Activated naive CD8-positive, alpha-beta T cell treated with anti-CD3 and anti-CD28 coated beads for 36 hours (primary cell): ENCODE measurements at places on chromosomes 5 and 9. TPM values are rescaled to one million over a fixed set of nuclear protein-coding genes. Genes with fewer than 3 reads are reported as not detected.

GRCh38 chr5:17277907-17278306, 60.5 kb downstream of the BASP1 start:
- DNase-seq = no peak

- no peak for DNase-seq
These were observed 152.5 kb upstream of the RAI14 start for GRCh38 chr5:34503379-34504253.

MEIKIN gene
- total RNA-seq = not detected

FBN2 gene
- total RNA-seq = not detected

DNA sequence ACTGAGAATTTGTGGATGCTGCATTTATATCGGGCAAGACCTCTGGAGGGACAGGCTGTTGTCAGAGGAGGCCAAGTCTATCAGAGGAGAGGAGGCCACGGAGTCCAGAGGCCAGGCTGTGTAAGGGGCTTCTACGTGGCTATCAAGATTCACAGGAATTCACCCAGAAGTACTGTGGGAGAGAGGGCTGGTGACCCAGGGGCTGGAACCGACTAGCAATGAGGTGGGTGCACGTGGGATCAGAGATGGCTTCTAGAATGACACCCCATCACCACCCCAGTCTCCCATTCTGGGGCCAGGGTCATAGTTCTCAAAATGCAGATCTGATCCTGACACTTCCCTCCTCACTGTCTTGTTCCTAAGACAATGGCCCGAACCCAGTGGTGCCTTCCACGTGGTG, 61.2 kb upstream of the PHYKPL start:
- no peak for DNase-seq

- DNase-seq = no peak
These were observed 7.5 kb downstream of the TDRD7 start for GRCh38 chr9:97419309-97419867.

GRCh38 chr5:64003966-64004365, 41.7 kb upstream of the HTR1A start:
- DNase-seq = no peak

GRCh38 chr5:81164476-81164875, 68.6 kb upstream of the CKMT2 start:
- DNase-seq = no peak

GRCh38 chr9:79254900-79255650, 316.7 kb upstream of the TLE4 start:
- no peak for DNase-seq

MOB3B gene
- total RNA-seq = 1.3 TPM

GRCh38 chr5:172869691-172870090, 35.6 kb downstream of the ERGIC1 start:
- DNase-seq = no peak

SCAI gene
- 7.0 TPM for total RNA-seq

GRCh38 chr9:129446828-129447550, 173.9 kb downstream of the C9orf50 start:
- DNase-seq = no peak

DNA sequence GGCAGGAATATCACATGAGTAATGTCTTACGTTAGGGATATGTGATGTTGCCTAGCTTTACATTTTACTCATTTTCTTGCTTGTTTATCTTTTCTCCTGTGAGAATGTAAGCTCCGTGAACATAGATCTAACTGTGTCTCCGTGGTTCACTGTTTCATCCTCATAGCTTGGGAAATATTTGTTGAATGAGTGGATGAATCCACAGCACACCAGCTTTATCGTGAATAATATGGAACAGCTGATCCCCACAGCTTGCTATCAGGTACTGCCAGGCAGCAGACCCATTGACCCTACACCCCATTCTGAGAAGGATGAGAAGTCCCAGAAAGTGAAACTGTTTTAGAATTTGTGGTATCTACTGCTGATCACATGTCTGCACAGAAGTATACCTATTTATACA, 106.8 kb upstream of the FBN2 start:
- no peak for DNase-seq

WHRN gene
- total RNA-seq = 4.6 TPM

DNA sequence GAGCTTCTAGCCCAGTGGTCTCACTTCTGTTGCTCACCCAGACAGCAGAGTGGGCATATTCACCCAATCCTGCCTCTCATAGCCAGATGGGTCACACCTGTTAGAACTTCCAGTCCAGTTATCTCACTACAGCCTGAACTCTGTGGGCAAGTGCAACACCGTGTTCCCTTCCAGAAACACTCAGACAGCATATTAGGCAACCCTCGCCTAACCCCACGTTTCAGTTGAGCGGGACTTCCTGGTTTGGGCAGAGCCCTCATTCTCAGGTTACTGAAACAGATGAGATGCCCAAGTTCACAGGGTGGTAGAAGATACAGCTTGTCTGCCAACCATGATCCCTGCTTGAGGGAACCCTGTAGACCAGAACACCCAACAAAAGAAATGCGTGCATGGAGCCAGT, 538.2 kb downstream of the CYLC2 start:
- no peak for DNase-seq

DNA sequence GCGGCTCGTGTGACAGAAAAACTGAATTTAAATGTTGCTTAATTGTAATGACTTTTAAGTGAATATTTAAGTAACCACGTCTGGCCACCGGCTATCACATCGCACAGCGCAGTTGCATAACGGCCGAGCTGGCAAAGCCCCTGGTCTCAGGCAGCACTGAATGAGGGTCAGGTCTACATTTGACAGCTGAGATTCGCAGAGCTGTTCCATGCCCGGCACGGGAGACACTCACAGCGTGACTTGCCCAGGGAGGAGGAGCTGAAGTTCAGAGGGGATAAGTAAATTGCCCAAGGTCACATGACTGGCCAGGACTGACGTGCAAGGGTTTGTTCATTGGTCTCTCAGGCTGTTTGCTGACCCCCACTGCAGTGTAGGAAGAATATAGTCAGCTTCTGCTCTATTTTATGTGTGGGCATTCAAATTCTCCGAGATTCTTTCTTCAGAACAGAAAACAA, 17.4 kb upstream of the COL5A1 start:
- DNase-seq = no peak

TAF11L2 gene
- total RNA-seq = not detected

SELENOP gene
- not detected for total RNA-seq

CCNJL gene
- total RNA-seq = not detected

DNA sequence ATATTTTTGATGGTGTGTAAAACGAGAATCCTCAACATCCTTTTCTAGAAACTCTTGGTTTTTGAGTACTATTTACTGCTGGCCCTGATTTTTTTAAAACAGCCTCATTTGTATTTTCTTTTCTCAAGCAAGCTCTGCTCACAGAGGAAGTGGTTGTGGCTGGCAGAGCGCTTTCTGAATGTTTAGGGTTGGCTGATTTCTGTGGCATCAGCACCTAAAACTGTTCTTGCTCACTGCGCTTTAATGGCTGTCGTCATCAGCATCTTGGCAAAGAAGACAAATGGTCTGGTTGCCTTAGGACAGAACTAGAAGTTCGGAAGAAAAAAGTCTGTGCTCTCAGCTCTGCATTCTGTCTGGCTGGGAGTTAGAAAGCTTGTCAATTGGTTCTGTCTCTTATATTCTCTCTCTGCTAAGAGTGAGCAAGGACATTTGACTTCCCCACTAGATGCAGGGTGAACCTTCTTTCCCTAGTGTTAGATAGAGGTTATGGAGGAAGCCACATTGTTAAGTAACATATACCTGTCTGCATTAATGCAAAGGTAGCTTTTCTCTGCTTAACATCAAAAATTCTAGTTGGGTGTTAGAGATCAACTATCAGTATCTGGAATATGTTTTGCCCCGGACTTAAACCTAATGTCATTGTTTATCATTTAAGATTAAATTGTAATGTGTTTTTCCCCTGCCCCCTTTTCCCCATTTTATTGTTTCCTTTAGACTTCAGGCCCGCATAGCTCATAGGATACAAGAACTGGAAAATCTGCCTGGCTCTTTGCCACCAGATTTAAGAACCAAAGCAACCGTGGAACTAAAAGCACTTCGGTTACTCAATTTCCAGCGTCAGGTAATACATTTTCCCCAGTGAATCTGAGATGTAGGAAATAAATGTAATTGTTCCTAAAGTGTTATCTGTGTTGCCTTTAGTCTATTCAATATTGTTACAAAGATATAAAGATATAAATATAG, 39.0 kb downstream of the SMARCA2 start:
- peak; percentile 56 for DNase-seq

INSL4 gene
- not detected for total RNA-seq

DNA sequence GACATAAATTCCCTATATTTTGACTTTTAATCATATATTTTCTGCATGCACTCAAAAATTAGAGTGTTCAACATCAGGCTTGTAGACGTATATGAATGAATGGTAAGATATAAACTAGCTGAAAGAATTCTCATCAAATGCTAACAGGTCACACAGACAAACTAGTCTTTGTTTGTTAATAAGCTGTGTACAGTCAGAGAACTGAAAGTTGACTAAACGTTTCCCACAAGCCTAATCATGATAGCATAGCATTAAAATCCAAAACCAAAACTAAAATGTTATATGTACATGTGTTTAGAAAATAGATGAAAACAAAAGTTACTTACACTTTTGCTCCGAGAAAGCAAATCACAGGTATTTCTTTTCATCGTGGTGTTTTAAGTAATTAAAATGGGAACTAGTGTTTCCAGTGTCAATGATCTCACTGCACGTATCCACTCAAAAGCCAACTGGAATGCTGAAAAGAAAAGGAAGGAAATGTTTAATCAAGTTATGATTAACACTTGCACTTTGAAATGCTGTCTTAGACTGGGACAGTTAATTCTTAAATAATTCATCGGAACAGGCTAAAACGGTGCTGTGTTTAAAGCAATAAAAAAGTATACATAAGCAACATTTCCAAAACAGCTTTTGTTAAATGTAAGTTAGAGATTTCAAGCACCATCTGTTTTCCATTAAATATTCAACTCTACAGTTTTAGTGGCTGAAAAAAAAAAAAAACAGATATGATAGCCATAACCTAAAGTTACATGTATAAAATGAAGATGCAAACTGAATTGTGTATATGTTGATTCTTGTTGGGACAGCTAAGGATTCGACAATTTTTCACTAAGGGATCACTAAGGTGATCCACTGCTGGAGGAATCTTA, 291.9 kb upstream of the PDE4D start:
- no peak for DNase-seq

- DNase-seq = no peak
These were observed 206.7 kb downstream of the SLC12A2 start for GRCh38 chr5:128290152-128290858.

DNA sequence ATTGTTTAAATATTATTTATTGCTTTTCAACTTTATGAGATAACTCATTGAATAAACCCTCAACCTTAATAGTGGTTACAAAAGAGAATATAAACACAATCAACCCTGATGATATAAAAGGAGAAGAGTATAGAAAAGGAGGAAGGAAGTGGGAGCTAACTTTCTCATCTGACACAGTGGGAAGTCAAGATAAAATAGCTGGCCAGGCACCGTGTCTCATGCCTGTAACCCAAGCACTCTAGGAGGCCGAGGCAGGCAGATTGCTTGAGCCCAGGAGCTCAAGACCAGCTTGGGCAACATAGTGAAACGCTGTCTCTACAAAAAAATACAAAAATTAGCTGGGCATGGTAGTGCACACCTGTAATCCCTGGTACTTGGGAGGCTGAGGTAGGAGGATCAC, 93.5 kb downstream of the PPP2R2B start:
- no peak for DNase-seq

GRCh38 chr5:154174091-154174490, 16.4 kb upstream of the GALNT10 start:
- no peak for DNase-seq

DNA sequence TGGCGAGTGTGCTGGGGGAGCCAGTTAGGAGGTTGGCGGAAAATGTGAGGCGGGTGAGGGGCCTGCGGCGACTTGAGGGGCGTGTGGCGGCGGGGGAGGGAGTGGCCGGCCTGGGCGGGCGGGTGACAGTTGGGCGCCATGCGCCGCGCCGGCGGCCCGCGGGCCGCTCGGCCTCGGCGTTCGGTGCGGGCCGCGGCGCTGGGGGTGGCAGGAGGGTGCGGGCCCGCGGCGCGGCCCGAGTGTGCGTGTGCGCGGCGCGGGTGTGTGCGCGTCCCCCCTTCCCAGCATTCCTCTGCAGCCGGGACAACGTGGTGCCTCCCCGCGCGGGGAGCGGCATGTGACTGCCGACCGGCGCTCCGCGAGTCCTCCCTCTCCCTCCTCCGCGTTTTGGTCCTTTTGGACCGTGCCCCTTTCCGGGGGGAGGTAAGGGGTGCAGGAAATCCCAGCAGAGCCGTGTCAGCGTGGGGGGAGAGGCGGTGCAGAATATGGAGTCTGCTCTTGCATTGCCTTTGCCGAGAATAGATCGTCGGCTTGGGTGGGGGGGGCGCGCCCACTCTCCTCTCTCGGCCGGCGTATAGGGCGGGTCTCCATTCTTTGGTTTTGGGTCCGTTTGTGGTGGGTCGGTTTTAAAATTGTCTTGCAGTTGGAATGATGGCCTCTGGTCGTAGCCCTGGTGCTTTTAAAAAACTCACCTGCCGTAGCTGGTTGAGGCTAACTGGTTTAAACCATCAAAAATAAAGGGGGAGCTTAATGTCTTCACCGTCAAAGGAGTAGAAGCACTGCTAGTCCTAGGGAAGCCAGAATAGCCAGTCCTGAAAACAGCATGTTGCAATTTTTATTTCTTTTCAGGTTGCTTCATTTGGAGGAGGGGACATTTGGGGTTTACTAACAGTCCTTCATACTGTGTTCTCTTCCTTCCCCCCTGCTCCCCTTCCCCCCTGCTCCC, 2.0 kb downstream of the LARP1 start:
- DNase-seq = peak; percentile 74

DNA sequence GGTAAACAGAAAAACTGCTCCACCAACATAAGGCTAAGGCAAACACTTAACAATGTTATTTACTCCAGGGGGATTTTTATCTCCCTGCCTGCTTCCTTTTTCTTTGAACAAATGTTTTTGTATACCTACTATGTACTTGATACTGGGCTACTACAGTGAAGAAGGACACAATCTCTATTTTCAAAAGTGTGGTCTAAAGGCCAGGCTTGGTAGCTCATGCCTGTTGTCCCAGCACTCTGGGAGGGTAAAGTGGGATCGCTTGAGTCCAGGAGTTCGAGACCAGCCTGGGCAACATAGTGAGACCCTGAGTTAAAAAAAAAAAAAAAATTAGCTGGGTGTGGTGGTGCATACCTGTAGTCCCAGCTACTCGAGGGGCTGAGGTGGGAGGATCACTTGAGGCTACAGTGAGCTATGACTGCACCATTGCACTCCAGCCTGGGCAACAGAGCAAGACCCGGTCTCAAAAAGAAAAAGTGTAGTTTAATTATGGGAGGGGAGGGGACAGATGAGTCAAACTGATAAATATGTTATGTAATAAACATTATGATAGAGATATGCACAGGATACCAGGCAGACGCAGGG, 3.3 kb downstream of the STOM start:
- DNase-seq = no peak

IRX4 gene
- not detected for total RNA-seq

WDR41 gene
- total RNA-seq = 33.0 TPM

TXNDC8 gene
- total RNA-seq = not detected

PCDHB10 gene
- total RNA-seq = not detected

CCDC69 gene
- 29.6 TPM for total RNA-seq

SLC6A7 gene
- total RNA-seq = not detected

DNA sequence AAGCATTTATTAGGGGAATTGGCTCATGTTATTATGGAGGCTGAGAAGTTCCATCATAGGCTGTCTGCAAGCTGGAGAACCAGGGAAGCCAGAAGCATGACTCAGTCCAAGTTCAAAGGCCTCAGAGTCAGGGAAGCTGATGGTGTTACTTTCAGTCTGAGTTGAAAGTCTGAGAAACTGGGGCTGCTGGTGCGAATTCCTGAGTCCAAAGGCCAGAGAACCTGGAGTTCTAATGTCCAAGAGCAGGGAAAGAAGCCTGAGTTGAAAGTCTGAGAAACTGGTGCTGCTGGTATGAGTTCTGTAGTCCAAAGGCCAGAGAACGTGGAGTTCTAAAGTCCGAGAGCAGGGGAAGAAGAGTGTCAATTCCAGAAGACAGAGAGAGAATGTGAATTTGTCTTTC, 641.1 kb downstream of the ISL1 start:
- no peak for DNase-seq
